ENCODE measurements at places on chromosomes 7 and 10. TPM values are rescaled to one million over a fixed set of nuclear protein-coding genes. Genes with fewer than 3 reads are reported as not detected.

DNA sequence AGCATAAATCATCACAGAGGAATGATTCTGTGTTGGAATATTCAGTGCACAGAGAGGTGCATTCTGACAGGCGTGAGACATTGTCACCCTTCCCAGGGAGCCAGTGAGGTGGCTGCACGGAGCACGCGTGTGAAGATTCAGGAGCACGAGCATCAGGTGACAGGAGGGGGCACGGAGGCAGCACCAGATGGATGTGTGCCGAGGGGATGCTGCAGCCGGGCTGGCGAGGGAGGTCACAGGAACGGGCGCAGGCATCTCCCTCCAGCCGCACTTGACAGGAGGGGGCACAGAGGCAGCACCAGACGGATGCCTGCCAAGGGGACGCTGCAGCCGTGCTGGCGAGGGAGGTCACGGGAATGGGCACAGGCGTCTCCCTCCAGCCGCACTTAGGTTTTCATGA, 66.5 kb downstream of the DIP2C start:
- no peaks in the 10 kb centered on the region for H3K36me3 ChIP-seq
- no peak overlapping the region for H3K4me3 ChIP-seq
- H3K27ac ChIP-seq, result no peak overlapping the region
- no peaks in the 10 kb centered on the region for H3K4me1 ChIP-seq
- peaks cover 15% of the 10 kb centered on the region for H3K27me3 ChIP-seq

GRCh38 chr10:71124921-71125748, 87.2 kb upstream of the UNC5B start:
- H3K4me3 ChIP-seq, result no peak overlapping the region
- H3K27ac ChIP-seq, result no peak overlapping the region
- no peaks in the 10 kb centered on the region for H3K36me3 ChIP-seq
- H3K4me1 ChIP-seq, result peaks cover 7% of the 10 kb centered on the region
- peaks cover 33% of the 10 kb centered on the region for H3K27me3 ChIP-seq

DNA sequence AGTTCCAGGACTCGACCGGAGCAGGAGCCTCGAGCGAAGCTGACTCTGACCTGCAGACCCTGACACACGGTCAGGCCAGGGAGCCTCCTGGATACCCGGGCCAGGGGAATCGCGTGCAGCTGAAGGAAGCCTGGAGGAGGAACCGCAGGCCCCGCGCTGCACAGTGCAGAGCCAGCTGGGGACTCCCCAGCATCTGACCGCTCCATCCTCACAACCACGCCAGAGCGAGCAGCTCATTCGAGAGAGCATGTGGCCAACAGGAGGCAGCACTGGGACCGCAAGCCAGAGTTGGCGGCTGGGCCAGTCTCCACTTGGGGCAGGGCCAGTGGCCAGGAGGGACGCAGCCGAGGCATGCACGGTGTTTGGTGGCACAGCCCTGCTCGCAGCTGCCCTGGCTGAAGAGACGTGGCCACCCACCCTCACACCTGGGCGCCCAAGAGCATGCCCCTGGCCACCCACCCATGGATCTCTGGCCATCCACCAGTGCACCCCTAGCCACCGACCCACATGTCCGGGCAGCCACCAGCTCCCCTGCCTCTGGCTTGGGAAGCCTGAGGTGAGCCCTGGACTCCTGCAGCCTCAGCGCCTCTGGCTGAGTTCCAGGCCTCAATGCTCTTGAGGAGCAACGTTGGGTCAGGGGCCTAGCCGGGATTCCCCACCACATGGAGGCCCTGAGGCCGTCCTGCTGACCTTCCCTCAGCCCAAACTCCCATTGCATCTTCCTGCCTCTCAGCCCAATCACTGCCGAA, 213.9 kb downstream of the ELFN1 start:
- H3K36me3 ChIP-seq, result peaks cover 17% of the 10 kb centered on the region
- H3K27ac ChIP-seq, result no peak overlapping the region
- no peaks in the 10 kb centered on the region for H3K27me3 ChIP-seq
- H3K4me1 ChIP-seq, result peaks cover 29% of the 10 kb centered on the region

NUP205 gene
- total RNA-seq, result 110 TPM

GRM3 gene
- total RNA-seq, result not detected

C10orf105 gene
- 0.32 TPM for total RNA-seq

Data from activated T-helper 1 cell treated with anti-CD3 and anti-CD28 coated beads, Interleukin-12 subunit alpha, Interleukin-12 subunit beta, Interleukin-2, Interleukin-4 antibody, amounts not matched to agents 30 ng/mL and 10 ng/mL and 1 ng/mL, durations not matched to agents 14 hours and 24 hours and 36 hours (primary cell).